ENCODE measurements at places on chromosomes 1 and 21.

GRCh38 chr1:64295561-64295960 lies 92.1 kb downstream of the UBE2U start:
- no peak for DNase-seq

DNA sequence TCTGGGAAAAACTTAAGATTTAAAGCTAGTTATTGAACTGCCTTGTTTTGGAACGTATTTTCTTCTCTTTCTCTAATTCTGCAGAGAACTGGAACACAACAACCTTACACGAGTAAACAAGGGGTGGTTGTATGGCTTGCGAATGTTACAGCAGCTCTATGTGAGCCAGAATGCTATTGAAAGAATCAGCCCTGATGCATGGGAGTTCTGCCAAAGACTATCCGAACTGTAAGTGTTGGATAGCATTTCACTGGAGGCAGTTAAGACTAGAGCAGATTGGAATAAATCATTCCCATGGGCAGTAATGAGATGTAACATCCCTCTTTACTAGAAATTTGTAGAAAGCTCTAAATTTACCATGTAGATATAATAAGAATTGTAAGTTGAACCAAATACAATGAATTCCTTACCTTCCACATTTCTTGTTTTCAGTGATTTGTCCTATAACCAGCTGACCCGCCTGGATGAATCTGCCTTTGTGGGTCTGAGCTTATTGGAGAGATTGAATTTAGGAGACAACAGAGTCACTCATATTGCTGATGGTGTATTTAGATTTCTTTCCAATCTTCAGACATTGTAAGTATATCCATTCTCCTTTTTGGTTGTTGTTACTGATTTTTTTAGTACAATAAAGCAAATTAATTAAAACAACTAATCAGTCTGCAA lies 22.9 kb downstream of the LRIG2 start:
- DNase-seq = no peak

- no peak for DNase-seq
Measured at GRCh38 chr1:17207966-17208418, 3.1 kb downstream of the PADI1 start.

GRCh38 chr1:34929497-34929852 lies at the start of gene DLGAP3:
DLGAP3 (minus strand) TSS chr1:34929650; CDS start chr1:34905383, 24,267 bp downstream.
- DNase-seq = no peak
